ENCODE measurements at places on chromosomes 2 and 18.

- no peak for DNase-seq
Observed at GRCh38 chr18:78393086-78393862, 586.3 kb upstream of the SALL3 start.

- no peak for DNase-seq
Observed at GRCh38 chr2:70645733-70646419, 92.2 kb upstream of the TGFA start.

GRCh38 chr18:57242285-57242684, 95.4 kb downstream of the BOD1L2 start:
- DNase-seq = no peak

GRCh38 chr2:112162956-112163355, 24.8 kb downstream of the FBLN7 start:
- no peak for DNase-seq

- no peak for DNase-seq
Observed at GRCh38 chr2:176100547-176101140, 1.0 kb downstream of the HOXD12 start.

- DNase-seq = no peak
Observed at GRCh38 chr2:216557820-216558219, 59.2 kb downstream of the RPL37A start.

GRCh38 chr2:33607905-33608304, 8.8 kb upstream of the FAM98A start:
- DNase-seq = no peak

DNA sequence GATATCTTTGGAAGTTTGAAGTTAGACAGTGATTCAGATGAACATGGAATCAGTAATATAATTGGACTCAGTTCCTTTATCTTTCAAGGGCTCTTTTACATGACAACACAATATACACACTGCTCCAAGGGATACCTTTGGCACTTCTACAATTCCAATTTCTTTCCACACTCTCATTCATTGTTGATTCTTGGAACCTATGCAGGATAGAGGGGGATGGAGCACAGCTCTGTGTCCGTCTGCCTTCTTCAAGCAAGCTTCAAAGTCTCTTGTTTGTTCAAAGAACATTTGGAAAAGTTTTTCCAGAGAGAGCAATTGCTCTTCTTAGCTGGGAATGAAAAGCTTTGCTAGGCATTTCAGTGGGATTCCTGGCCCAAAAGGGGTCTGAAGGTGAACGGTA, 276.2 kb upstream of the ZEB2 start:
- DNase-seq = no peak

DNA sequence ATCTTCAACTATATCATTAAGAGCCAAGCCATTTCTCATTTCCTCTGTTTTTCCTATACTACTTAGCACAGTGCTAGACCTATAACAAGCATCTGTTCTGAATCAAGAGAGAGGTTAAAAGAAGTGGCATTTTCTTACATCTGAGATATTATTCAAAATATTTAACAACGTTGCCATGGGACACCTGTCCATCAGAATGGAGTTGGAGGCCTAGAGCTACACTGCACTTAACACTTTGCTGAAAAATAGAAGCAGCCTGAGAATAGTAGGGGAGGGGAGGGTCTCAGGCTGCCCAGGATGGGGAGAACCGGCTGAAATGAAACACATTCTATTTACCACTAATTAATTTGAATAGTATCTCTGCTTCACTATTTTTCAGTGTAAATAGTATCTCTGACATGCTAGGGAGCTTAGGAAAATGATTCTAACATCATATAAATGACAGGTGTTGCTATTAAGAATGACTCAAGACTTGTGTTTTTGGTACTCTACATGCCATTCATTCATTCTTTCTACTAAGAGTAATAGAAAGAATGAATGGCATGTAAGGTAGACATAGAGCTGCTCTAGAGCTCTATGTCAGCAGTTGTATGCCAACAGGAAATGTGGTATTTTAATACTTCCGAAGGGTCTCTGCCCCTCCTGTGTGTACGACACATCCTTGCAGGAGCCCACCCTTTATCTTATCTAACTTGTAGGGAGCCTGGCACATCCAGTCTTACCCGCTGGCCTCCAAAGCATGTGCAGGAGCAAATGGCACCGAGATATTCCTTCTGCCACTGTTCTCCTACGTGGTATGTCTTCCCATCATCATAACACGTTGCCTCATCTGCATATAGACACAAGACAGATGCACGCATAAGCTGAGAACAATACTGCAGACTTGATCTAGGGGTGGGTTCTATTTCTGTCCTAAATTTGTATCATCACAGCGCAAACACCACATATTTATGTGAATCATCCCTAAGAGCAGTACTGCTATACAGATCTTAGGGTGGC, 52.6 kb downstream of the ATIC start:
- no peak for DNase-seq

GRCh38 chr2:190583507-190584337, 49.2 kb upstream of the NEMP2 start:
- no peak for DNase-seq

Measured in NCI-H1417 (cell line).